G401 (cell line): ENCODE measurements at places on chromosomes 3 and 15. TPM values are rescaled to one million over a fixed set of nuclear protein-coding genes. Genes with fewer than 3 reads are reported as not detected.

The TLR9 gene
- 0.07 TPM in 1 of 2 replicates, not detected in the other for total RNA-seq

The IQCH gene
- total RNA-seq: 6.8 and 10.1 TPM in 2 replicates

The C3orf49 gene
- not detected in 2 replicates for total RNA-seq

The EFCAB12 gene
- total RNA-seq: not detected in 2 replicates
